Frontal cortex (tissue), 4 donors: ENCODE measurements at places on chromosomes 11 and 22. TPM values are rescaled to one million over a fixed set of nuclear protein-coding genes. Genes with fewer than 3 reads are reported as not detected.
A peak's percentile ranks its signal among the peaks of the same experiment; 100 is the strongest.

GRCh38 chr22:28410050-28410816 is 269.4 kb downstream of the TTC28 start:
- DNase-seq, result no peak

- no peak for DNase-seq
These were observed 18.3 kb upstream of the DDX17 start for GRCh38 chr22:38524429-38524828.

The TMPRSS5 gene
- total RNA-seq, result 0.41 TPM

The KBTBD3 gene
- total RNA-seq, result 10.6 TPM

DNA sequence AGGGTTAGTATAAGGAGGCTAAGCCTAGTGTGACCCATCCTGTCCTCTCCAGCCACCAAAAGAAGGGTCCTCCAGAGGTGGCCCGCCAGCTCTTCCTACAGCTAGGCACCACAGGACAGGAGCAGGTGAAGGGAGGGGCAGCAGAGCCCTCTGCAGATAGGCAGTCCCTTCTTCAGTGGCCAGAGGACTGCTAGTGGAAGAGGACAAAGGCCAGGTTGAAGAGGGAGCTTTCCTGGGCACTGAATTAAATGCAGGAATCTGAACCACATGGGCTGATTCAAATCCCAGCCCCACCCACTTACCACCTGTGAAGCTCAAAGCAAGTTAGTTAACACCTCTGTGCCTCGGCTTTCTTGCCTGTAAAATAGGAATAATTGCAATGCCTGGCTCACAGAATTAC is 409.5 kb downstream of the NXPE2 start:
- no peak for DNase-seq

- no peak for DNase-seq
These were observed 3.7 kb upstream of the FGF3 start for GRCh38 chr11:69822676-69823494.

The CD3G gene
- not detected for total RNA-seq

The TUB gene
- 83.2 TPM for total RNA-seq

The SUSD2 gene
- under 0.01 TPM for total RNA-seq

DNA sequence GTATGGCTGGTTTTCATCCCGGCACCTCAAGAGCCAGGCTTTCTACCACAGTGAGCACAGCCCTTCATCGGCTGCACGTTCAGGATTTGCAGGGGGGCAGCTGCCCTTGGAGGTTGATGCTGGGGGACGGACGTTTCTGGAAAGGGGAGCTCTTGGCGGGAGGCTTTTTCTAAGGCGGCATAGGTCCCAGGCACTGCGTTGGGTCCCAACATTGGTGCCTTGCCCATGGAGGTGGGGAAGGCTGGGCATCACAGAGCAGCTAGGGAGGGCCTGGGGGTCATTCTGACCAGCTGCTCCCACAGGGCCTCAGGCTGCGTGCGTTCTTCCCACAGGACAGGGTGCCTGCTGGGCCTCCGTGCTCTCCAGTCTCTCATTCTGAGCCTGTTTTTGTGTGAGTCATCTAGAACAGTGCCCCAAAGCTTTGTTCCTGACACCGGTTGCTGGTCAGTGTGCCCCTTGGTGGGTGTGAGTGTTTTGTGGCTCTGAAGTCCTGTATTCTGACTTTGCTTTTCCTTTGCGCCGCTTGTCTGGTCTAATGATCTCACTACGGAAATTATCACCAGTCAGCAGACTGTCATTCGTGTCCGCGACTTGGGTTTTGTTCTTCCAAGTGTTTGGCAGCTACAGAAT is 275.9 kb downstream of the TBC1D22A start:
- DNase-seq, result no peak

- DNase-seq, result no peak
These were observed 498 bp downstream of the C2CD2L start for GRCh38 chr11:119107538-119108145.

The BARX2 gene
- not detected for total RNA-seq

DNA sequence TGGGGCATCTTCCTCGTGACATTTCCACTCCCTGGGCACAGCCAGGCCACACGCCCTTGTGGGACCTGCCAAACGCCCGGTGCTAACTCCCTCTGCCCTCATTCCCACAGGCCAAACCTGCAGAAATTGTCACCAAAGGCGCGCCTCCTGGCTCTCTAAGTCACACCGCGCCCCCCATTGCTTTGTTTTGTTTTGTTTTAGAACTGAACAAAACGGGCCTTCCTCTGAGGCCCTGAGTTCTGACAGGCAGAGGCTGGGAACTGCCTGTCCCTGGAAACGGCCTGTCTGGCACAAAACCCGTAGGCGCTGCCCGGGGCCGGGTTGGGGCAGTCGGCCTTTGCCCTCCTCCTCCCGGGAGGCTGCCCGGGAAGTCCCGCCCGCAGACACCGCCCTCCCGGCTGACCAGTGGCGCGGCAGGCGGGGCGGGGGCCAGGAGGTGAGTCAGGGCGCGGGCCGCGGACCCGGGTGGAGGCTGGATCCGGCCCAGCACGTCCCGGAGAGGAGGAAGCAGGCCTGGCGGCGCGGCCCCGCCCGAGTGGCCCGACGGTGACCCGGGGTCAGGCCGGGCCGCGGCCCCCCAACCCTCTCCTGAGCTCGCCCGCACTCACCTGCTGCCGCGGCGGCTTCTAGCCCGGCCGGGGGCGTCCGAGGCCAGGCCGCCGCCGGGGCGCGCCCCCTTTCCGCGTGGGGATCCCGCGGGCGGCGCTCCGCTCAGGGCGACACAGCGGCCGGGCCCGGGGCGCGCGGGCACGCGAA is 465 bp downstream of the SUN2 start:
- DNase-seq, result peak; percentile 86

The OR52A1 gene
- total RNA-seq, result under 0.01 TPM

The ANKK1 gene
- not detected for total RNA-seq

- no peak for DNase-seq
These were observed 4.5 kb downstream of the FXYD2 start for GRCh38 chr11:117820071-117820470.

The CYP2D6 gene
- 2.0 TPM for total RNA-seq

DNA sequence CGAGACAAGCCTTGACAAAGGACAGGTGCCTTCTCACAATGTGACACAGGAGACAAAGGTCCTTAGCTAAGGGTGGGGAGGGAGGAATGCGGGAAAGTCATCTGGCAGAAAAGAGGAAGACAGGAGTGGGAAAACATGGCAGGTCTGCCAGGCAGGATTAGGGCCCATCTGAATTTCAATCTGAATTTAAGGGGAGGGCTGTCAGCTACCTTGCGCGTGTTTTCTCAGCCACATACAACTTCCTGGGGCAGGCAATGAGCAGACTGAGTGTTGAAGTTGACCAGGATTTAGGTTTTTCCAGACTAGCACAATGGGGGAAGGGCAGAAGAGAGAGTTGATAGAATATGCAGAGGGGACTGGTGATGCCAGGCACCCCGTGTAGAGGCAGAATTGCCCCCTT is 66.7 kb upstream of the LARGE1 start:
- DNase-seq, result no peak

DNA sequence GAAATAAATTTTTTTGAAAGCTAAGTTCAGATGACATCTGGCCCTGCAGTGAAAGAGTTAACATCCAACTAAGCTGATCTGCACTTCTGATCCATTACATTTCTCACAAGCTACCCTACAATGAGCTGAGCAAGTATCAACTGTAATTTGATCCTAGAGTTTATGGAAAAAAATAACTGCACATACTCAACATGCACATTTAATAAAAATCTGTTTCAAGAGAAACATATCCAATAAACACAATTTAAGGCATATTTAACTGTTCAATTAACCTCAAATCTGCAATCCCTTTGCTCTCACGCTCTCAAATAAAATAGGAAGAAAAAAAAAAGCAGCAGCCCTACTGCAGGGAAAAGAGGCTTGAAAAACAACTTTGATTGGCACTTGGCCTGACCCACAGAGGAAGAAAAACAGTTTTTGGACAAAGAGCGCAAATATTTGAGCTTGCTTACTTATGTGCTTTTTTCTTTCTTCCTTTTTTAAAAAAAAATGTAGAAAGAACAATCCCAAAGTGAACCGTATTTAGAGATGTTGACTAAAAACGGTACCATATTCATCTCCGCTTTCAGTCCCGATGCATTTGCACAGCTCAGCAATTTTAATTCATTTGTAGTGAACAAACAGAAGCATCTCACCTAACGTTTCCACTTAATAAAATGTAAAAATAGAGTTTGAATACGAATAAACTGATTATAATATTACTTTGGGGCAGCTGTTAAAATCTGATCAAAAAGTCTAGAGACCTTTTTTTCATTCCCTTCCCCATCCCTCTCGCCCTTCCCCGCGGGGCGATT is 1.6 kb downstream of the SESN3 start:
- DNase-seq, result no peak

DNA sequence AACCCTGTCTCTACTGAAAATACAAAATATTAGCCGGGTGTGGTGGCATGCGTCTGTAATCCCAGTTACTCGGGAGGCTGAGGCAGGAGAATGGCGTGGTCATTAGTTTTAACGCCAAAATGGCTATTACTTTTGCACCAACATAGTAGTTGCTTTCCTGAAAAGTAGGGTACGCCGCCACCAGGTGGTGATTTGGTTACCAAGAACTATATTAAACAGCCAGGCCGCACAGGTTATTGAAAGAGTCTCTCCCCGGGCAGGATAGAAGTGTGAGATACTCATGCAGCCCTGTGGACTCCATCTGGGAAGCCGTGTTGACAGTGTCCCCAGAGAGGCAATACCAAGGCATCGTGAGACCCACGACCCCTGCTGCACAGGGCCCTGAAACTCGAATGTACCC is 24.6 kb upstream of the LRRC32 start:
- DNase-seq, result no peak

GRCh38 chr11:45983471-45983845 is 61.0 kb downstream of the LARGE2 start:
- no peak for DNase-seq

DNA sequence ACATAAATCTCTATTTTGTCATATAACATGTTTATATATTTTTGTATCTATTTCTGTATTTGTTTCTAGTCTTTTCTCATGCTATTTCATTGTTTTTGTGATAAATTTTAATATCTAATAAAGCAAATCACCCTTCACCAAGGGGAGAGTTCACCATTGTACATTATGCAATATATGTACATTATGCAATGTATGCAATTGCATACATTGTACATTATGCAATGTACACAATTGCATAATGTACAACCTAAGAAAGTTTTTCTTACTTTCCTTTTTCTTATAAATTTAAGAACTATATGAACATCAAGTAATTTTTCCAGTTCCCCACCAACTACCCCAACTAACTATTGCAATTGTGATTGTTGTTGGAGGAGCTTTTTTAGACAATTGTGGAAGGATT is 44.1 kb upstream of the GLYATL2 start:
- DNase-seq, result no peak

The GRAP2 gene
- total RNA-seq, result 5.3 TPM

DNA sequence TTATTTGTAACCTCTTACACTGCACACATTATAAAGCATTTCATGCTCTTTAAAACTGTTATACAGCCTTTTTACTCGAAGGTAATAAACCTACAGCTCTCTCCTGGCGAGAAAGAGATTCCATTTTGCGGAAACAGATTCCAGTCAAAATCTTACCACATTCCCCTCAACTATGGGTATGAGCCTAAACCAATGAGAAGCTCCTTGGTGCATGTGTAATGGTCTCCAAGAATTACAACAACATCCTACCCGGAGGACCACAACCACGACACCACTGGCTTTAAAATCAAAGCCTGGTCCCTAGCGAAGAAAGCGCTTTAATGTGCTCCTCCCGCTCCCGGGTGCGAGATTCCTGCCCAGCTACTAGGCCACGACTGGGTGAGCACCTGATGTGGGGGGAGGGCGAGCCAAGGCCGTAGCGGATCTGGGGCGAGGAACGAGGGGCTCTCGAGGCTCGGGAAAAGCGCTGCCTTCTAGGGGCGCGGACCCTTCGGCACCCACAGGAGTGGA is 821 bp downstream of the CELF1 start:
- DNase-seq, result no peak

The SLC35E4 gene
- total RNA-seq, result 6.5 TPM

DNA sequence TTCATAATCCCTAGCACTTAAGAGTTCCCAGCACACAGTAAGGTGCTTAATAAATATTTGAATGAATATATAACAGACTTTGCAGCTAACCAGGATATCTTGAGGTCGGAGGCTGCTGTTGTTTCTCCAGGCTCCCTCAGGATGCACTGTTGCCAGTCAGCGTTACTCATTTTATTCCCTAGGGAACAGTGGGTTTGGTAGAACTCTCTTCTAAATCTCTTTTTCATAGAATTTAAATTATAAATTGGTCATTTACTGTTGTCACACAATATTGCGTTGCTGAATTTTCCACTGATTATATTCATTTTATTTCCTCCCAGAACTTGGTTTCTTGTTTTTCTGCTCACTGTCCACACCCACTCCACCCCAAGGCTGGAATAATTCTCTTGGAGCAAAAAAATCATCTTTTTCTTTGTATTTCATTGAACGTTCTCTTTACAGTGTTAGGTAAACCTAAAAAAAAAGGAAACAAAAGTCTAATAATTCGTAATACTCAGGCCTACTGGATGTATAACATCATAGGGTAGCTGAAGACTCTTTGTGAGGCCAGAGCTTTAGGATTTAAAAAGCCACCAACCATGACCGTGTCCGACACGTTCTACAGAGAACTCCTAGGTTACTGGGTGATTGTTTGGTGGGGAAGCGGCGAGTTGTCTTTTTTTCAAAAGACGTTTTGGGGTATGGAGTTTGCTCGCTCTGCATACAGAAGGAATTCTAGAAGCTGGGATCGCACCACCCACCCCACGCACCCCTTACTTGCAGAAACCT is 766 bp upstream of the CAPRIN1 start:
- DNase-seq, result no peak

DNA sequence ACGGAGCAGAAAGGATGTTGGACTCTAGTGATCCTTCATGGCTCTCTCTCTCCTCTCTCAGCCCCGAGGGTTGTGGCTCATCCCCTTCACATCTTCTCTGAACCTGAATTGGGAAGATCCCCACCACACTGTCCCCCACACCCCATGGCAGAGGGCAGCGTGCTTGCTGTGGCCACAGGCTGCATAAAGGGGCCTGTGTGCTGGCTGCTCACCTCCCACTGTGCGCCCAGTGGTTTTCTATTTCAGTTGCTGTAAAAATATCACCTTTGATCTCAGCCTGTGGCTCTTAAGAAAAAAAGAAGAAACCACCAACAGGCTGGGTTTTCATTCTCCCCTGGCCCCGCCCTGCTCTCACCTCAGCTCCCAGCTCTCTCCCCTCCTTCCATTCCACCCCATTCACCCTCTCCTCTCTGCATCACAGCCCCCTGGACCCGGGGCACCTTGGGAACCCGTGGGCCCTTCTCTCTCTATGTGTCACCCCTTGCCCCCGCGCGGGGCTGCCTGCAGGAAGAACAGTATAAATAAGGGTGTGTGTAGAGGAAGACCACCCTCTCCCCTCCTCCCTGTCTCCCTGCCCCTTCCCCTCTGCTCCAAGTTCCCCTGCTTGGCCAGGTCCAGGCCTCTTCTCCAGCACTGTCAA is 25.8 kb upstream of the WNT11 start:
- no peak for DNase-seq

The C11orf87 gene
- 34.2 TPM for total RNA-seq

The GGTLC3 gene
- total RNA-seq, result not detected

DNA sequence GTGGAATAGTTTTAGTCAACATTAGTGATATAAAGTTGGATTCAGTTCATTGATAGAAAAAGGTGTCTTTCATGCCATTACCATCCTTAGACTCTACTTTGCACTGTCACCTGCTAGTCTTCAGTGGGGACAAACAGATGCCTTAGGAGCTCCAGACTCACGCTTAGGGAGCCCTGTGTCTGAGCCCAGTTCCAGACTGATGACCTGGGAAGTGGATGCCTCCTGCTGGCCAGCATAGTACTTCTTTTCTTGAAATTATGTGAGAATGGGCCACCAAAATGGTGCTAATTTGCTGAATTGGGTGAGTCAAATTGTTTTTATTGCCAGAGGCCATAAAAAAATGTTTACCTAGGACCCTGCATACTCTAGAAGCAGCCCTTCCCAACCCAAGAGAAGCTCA is 53.9 kb downstream of the NOX4 start:
- no peak for DNase-seq

- no peak for DNase-seq
These were observed 31.7 kb downstream of the TPCN2 start for GRCh38 chr11:69080257-69080995.
